ENCODE measurements at places on chromosomes 6 and 20. TPM values are rescaled to one million over a fixed set of nuclear protein-coding genes. Genes with fewer than 3 reads are reported as not detected.
A peak's percentile ranks its signal among the peaks of the same experiment; 100 is the strongest.

The ADAT2 gene
- total RNA-seq: 5.7 TPM

- DNase-seq: no peak
- no peak overlapping the region for H3K27ac ChIP-seq
- no peaks in the 10 kb centered on the region for H3K36me3 ChIP-seq
- no peak overlapping the region for H3K4me3 ChIP-seq
Observed at GRCh38 chr20:41467690-41468089, 101.1 kb upstream of the EMILIN3 start.

DNA sequence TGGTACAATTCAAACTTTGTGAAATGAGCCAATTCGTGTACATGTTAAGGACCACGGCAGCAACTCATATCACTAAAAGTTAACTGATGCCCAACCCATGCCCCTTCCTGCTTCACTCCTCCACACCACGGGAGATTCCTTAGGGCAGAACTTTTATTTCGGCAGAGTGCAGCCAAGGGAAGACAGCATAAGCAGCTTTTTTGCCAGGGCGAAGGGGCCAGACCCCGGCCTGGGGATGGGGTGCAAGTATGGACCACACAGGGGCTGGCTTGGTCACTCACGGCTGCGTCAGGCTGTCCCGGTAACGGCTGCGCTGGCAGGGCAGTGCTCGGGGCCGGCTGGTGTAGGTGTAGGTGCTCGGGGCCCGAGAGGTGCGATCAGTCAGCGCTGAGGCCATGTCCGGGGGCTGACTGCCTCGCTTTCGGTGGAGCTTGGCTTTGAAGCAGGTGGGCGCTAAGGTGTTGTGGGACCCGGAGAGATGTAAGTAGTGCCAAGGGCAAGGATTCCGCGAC is 792 bp downstream of the RSPH3 start:
- no peak for DNase-seq
- H3K27ac ChIP-seq: peak overlapping the region; percentile 77
- H3K36me3 ChIP-seq: no peaks in the 10 kb centered on the region
- no peaks in the 10 kb centered on the region for H3K27me3 ChIP-seq
- H3K4me3 ChIP-seq: peak overlapping the region; percentile 93

The PTPRK gene
- total RNA-seq: 12.5 TPM

The LTB gene
- 2.0 TPM for total RNA-seq

GRCh38 chr6:104943781-104944180 is 13.1 kb upstream of the LIN28B start:
- H3K27me3 ChIP-seq: no peaks in the 10 kb centered on the region
- H3K27ac ChIP-seq: no peak overlapping the region
- DNase-seq: no peak

GRCh38 chr6:15507746-15508145 is 155.1 kb downstream of the DTNBP1 start:
- H3K36me3 ChIP-seq: no peaks in the 10 kb centered on the region
- H3K4me1 ChIP-seq: peaks cover 25% of the 10 kb centered on the region
- no peak for DNase-seq
- no peak overlapping the region for H3K27ac ChIP-seq

DNA sequence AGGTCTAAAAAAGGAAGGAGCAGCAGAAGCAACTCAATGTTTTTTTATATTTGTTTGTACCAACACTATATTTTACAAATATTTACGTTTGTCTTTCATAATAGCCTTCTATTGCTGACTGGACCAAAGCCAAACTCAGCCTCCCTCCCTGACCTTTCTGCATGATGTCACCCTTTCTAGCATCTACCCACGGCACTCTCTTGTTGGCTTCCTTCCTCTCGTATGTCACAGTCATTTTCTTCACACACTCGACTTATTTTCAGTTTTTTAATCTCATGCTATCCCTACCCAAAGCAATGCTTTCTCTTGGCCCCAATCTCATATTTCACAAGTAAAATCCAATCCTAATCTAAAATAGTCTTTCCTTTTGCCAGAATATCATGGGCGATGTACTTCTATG is 16.3 kb upstream of the FAM8A1 start:
- H3K4me1 ChIP-seq: peaks cover 3% of the 10 kb centered on the region
- no peak overlapping the region for H3K4me3 ChIP-seq
- no peaks in the 10 kb centered on the region for H3K27me3 ChIP-seq
- H3K36me3 ChIP-seq: no peaks in the 10 kb centered on the region
- DNase-seq: no peak
- H3K27ac ChIP-seq: no peak overlapping the region

DNA sequence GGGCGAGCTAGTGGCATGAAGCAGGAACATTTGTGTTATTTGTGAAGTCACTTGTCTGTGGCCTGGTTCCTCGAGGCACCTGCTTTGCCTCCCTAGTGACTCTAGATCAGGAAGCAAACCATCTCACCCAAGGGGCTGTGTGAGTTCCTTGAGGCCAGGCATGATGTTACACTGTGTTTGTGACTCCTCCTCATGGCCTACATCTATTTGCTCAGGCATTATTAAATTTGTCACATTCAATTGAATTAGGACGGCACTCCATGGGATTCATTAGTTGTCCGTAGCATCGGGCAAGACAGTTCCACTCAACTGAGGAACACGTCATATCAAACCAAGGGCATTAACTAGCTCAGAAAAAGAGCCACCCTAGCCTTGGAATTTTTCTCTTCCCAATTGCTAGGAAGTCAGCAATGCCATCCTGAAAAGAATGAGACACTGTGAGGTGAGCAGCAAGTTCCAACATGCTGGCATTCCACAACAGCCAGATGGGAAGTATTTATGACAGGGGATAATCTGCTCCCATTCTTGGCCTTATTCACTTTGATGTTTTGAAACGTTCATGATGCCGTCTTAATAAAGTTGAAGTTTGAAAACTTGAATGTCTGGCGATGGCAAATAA is 17.2 kb downstream of the TMEM200A start:
- H3K4me1 ChIP-seq: no peaks in the 10 kb centered on the region
- no peaks in the 10 kb centered on the region for H3K27me3 ChIP-seq
- H3K27ac ChIP-seq: no peak overlapping the region
- no peak overlapping the region for H3K4me3 ChIP-seq
- no peak for DNase-seq

The MYLK4 gene
- total RNA-seq: 0.71 TPM

The CDSN gene
- total RNA-seq: not detected

- H3K36me3 ChIP-seq: no peaks in the 10 kb centered on the region
- no peak for DNase-seq
- H3K4me3 ChIP-seq: no peak overlapping the region
- H3K27ac ChIP-seq: no peak overlapping the region
- H3K27me3 ChIP-seq: no peaks in the 10 kb centered on the region
Observed at GRCh38 chr6:48113130-48113529, 2.1 kb upstream of the PTCHD4 start.

The GLO1 gene
- total RNA-seq: 78.6 TPM

Data from testis (tissue), 5 donors.